ENCODE measurements at places on chromosomes 6 and 20. TPM values are rescaled to one million over a fixed set of nuclear protein-coding genes. Genes with fewer than 3 reads are reported as not detected.
A peak's percentile ranks its signal among the peaks of the same experiment; 100 is the strongest.

Gene RSPH9
- total RNA-seq, result 0.50 TPM

Gene TLDC2
- not detected for total RNA-seq

- no peaks in the 10 kb centered on the region for H3K27me3 ChIP-seq
- no peak overlapping the region for H3K4me3 ChIP-seq
- H3K4me1 ChIP-seq, result peaks cover 10% of the 10 kb centered on the region
- H3K36me3 ChIP-seq, result no peaks in the 10 kb centered on the region
- DNase-seq, result no peak
Observed at GRCh38 chr20:53328961-53329360, 264.7 kb downstream of the ZNF217 start.

- no peaks in the 10 kb centered on the region for H3K27me3 ChIP-seq
- H3K4me3 ChIP-seq, result no peak overlapping the region
- DNase-seq, result no peak
- no peak overlapping the region for H3K27ac ChIP-seq
Observed at GRCh38 chr20:8647961-8648441, 420.9 kb upstream of the PLCB4 start.

DNA sequence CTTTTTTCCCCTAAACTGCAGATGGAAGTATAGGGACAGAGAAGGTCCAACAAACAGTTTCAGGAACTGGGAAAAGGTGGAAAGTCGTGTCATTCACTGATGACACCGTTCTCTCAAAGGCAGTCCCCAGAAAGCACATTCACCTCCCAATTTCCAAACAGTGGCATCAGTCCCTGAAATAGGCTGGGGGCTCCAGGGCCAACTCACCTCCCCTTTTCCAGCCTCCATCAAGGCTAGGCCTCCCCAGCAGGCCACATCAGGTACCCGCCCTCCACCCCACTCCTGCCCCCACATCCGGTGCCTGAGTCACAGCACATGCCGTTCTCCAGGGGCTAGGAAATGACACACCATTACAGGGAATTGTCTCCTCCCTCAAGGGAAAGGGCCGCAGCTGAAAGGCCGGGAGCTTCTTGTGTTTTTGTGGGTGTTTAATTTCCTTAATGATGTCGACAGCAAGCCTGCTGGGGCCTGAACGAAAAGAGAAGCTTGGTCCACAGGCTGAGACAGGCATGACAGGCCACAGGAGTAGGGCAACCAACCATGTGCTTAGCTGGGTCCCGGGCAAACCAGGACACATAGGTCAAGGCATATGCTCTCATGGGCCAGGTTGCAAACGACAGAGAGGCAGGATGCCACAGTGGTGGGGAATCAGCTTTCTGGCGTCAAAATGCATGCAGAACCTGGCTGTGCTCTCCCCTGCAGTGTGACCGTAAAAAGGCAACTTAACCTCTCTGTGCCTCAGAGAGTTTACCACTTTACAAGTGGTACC lies 39.2 kb downstream of the ZMYND8 start:
- peak; percentile 85 for DNase-seq
- H3K4me1 ChIP-seq, result peaks cover 37% of the 10 kb centered on the region
- peak overlapping the region; percentile 99 for H3K27ac ChIP-seq
- peak overlapping the region; percentile 74 for H3K4me3 ChIP-seq
- no peaks in the 10 kb centered on the region for H3K27me3 ChIP-seq
